Central memory CD8-positive, alpha-beta T cell (primary cell): ENCODE measurements at places on chromosomes 4 and X.
A peak's percentile ranks its signal among the peaks of the same experiment; 100 is the strongest.

DNA sequence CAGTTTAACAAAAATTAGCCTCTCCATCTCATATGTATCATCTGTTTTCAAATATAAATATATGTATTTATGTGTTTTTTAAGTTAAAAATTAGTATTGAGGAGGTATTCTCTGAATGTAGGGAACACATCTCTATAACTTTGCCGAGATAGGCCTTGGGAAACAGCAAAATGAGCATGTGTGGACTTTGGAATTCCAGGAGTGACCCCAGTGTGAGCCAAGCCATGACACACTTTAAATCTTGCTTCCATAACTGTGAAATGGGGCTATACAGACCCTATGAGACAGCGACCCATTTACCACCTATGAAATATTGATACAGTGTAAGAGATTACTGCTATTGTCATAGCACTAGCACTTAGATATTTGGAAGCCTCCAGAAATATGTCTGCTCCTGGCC is 58.8 kb downstream of the FRMPD4 start:
- DNase-seq: no peak

- DNase-seq: no peak
Measured at GRCh38 chr4:40733752-40734151, 16.0 kb upstream of the NSUN7 start.

GRCh38 chr4:48588230-48589097 is 98.4 kb downstream of the ZAR1 start:
- DNase-seq: no peak

- DNase-seq: no peak
Measured at GRCh38 chr4:138616775-138617174, 374.6 kb upstream of the SLC7A11 start.

GRCh38 chr4:37891260-37892159 is 626 bp downstream of the TBC1D1 start:
- DNase-seq: peak; percentile 31

- DNase-seq: no peak
Measured at GRCh38 chrX:32744921-32745320, 466.4 kb downstream of the DMD start.

GRCh38 chr4:69322055-69322454 is 41.8 kb downstream of the UGT2B28 start:
- DNase-seq: no peak

GRCh38 chr4:14636563-14636962 is 365.7 kb upstream of the CPEB2 start:
- DNase-seq: no peak
